Stimulated activated CD8-positive, alpha-beta memory T cell treated with anti-CD3 and anti-CD28 coated beads, Interleukin-7, amount 100 ng/mL, for 1 hour (primary cell): ENCODE measurements at places on chromosomes 2 and 18.

- DNase-seq = no peak
These were observed at the start of gene LIMS2 for GRCh38 chr2:127675331-127676261. Gene LIMS2, minus strand, starts transcription at chr2:127675530. Its CDS starts 506 bp downstream, at chr2:127675024.

DNA sequence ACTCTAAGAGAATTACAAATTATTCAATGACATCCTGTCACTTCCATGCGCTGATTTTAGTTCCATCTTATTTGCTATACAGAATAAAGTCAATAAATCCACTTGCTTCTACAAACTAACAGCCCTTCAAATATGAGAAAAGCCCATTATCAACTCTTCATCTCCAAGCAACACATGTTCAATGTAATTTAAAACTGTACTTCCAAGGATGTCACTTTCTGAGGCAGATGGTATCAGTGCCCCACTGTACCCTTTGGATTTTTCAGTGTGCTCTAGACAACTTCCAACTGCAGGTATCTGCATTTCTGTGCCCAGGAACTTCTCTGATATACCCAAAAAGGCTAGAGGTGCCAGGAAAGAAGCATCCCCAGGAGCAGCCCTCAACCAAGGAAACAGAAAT lies 87.6 kb downstream of the SMAD2 start:
- no peak for DNase-seq

- DNase-seq = no peak
These were observed 12.9 kb upstream of the RPL37A start for GRCh38 chr2:216485745-216486144.

DNA sequence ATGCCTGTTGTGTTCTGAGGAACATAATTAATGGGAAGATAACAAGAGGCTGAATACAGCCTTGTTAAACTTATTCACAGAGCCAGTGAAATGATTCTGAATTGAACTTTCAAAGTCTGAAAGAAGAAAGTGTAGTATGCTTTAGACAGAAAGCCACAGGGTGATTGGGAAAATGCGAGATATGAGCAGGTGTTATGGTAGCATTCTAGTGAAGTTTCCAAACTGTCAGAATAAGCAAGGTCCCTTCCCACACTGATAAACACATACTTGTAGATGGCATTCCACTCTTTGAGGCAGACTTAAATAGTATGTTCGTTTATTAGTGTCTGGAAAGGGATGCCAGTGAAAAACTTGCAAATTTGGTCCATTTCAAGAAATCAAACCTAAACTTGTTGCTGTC lies 70.5 kb upstream of the ITPRID2 start:
- DNase-seq = no peak

DNA sequence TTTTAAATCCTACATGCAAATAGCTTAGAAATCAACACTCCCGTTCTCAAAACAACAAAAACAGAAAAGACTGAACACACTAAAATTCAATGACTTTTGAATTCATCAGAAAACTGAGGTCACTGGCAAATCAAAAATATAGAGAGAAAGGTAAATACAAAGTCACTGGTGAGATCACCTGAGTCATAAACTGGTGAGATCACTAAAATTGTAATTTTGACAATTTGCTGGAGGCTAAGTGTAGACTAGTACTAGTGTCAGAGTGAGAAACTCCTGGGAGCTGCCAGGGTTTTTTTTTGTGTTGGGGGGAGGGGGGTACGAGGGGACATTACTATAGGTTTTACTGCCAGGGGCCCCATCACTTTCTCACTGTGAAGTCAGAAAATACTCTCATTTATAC lies 1876.0 kb upstream of the CELF4 start:
- no peak for DNase-seq

GRCh38 chr2:13550285-13551231 lies 833.8 kb downstream of the TRIB2 start:
- DNase-seq = no peak

DNA sequence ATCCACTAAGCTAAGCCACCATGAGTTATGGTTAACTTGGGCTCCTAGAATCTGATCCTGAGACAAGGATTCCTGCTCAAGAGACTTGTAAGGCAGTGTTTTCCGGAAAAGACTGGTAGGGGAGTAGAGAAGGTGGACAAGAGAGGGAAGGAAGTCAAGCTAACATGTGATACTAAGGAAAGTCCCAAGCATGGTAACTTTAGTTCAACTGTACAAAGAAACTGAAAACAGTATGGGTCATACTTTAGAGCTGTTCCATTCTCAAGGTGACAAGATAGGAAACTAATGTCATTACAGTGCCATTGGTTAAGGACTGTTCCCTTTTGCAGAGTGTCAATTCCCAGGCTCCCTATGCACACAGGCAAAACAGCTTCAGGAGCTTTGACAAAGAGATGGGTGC lies 5.8 kb downstream of the MYO5B start:
- no peak for DNase-seq

GRCh38 chr2:148971547-148971946 lies 67.0 kb upstream of the LYPD6B start:
- DNase-seq = no peak

- DNase-seq = no peak
These were observed 17.1 kb downstream of the MXD1 start for GRCh38 chr2:69931832-69932595.

- DNase-seq = no peak
These were observed 219.0 kb downstream of the MYO3B start for GRCh38 chr2:170396799-170397459.

DNA sequence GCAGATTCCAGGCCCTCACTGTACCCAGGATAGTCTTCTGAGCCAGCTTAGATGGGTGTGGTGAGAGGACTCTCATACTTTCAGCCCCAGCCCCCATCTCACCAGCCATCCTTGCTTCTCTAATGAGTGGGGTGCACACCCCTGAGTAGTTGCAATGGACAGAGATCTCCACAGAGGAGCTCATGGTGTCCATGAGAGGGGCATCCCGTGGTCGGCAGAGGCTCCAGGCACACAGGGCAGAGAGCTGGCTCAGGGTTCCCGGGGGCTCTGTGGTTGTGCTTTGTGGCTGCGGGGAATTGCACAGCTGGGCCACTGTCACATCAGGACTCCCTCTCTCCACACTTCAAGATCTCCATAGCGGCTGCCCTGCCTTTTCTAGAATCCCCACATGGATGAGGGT lies 226.0 kb upstream of the PXDN start:
- no peak for DNase-seq

GRCh38 chr2:44291281-44292248 lies 16.3 kb downstream of the SLC3A1 start:
- no peak for DNase-seq

DNA sequence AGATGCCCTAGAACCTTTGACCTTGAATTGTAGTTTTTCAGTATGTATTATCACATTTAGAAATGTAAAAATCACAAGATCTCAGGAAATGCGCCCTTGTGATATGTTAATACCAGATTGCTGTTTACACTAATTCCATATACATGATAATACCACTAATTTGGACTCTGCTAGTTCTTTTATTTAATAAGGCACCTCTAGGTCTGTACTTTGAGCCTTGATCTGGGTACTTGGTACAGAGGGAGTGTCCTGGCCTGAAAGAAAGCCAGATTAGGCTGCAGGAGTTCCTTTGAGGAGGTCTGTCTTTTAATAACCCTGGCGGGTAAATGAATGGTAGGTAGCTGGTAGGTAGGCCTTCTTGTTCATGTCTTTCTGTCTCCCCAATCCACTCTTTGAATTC lies 26.3 kb downstream of the PLEKHA3 start:
- no peak for DNase-seq

GRCh38 chr2:237083026-237083425 lies 2.7 kb upstream of the COPS8 start:
- DNase-seq = no peak

DNA sequence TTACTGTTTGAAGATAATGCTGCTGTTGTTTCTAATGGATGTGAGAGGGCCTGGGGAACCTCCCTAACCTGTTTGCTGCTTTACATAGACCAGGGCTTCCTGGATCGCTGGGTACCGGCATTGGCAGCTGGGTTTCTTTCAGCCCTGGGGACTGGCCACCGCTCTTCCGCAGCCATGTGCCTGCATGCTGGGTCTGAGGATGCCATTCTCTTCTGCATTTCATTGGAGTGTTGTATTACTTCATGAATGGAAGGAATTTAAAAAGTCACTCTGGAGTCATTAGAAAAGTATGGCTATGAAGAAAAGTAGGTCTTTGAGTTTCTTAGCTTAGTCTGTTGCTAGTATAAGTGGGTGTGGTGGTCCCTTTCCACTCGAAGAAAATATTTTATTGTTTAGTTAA lies 107.3 kb upstream of the MGAT5 start:
- no peak for DNase-seq

- DNase-seq = no peak
These were observed 265.4 kb downstream of the AFF3 start for GRCh38 chr2:99876956-99877355.

DNA sequence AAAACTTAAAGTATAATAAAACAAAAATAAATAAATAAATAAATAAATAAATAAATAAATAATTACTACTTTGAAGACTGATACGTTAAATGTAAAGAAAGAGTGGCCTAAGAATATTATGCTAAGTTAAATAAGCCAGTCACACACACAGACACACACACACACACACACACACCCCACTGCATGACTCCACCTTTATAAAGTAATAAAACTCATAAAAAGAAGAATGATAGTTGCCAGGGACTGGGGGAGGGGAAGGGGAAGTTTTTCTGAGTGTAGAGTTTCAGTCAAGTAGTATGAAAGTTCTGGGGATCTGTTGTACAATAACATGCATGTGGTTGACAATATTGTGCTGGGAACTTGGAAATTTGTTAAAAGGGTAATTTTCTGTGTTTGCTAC lies 1237.5 kb upstream of the GYPC start:
- DNase-seq = no peak

- no peak for DNase-seq
These were observed 54.1 kb upstream of the EPB41L5 start for GRCh38 chr2:119958670-119959268.

- DNase-seq = no peak
These were observed 37.6 kb downstream of the CENPO start for GRCh38 chr2:24830786-24831185.

GRCh38 chr2:29782549-29783458 lies 138.6 kb downstream of the ALK start:
- no peak for DNase-seq

DNA sequence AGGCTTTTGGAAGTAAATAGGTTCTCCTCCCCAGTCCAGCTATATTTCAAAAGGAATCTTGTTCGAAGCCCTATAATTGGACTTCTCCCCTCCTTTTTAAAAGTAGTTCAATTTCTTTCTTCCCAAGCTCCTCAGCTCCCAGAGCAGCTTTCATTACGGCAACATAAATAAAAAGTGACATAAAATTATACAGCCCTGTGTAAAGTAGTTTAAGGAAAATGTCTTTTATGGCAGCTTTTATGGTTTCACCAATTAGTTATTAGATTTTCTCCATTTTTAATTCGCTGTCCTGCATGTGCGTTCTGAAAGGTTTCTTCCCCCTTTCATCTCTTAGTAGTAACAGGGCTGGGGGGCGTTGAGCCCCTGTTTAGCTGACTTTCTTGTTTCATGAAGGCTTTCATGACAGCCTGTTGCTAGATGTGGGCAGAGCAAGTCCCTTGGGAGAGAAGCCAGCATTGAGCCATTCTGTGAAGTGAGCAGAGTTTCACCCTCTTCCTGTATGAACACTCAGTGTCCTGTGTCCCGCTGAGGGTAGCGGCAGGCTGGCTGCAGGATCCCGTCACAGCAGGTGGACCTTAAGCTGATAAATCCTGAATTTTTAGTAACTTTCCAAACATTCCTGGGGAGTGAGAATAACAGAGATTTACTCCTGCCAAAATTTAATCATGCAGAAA lies 229.7 kb upstream of the SPRED2 start:
- DNase-seq = no peak

DNA sequence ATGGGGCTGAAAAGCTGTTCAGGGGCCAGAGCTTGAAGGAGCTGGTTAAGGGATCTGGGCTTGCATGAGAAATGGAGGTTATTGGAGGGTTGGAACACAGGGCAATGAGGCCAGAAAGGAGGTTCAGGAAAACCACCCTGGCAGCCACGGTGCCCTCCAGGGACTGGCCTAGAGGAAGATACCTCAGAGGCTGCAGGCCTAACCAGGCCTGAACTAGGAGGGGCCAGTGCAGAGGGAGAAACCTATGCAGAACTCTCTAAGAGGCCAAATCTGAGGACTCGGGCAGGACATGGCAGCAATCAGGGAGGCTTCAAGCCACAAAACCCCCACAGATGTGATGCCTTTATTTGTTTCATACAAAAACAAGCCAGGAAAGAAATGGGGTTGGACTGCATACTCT lies 66.8 kb downstream of the BIN1 start:
- no peak for DNase-seq

- DNase-seq = no peak
These were observed 1348.7 kb upstream of the NXPH2 start for GRCh38 chr2:140128909-140129308.

DNA sequence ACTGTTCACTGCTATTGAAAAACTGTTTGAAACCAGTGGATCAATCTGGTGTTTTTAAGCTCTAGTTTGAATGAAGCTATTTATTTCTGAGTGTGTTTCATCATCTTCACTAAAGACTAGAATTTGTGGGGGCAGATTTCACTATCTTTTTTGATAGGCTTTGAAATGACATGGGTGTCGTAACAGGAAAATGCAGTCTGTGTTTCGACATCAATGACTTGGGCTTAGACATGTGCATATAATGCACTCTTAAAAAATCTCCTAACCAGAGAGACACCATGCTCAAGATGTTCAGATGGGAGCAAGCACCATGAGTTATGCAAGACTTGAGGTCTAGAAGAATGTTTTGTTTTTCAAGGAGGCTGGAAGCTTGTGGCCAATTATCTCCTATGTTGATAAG lies 221.6 kb downstream of the GPD2 start:
- DNase-seq = no peak

- no peak for DNase-seq
These were observed 1.3 kb downstream of the TWIST2 start for GRCh38 chr2:238848976-238849853.

GRCh38 chr2:191204433-191204832 lies 40.8 kb upstream of the MYO1B start:
- no peak for DNase-seq

DNA sequence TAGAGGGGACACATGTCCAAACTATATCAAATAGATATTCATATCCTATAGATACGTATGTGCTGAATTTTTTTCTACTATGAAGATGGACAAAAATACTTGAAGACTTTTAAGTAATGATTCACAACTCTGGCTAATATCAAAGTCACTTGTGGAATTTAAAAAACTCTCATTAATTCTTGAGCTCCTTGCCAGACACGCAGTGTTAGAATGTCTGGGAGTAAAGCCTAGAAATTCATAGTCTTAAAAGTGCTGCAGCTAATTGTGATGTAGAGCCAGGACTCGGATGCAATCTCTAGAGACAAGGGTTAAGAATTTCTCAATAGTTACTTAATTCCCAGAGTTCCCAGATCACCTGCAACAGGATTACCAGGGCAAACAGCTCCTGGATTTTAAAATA lies 107.4 kb downstream of the ARL6IP6 start:
- DNase-seq = no peak

- DNase-seq = no peak
These were observed 153.8 kb downstream of the COL6A3 start for GRCh38 chr2:237260039-237260620.

- DNase-seq = no peak
These were observed 466.1 kb upstream of the HS6ST1 start for GRCh38 chr2:128784626-128785306.

- no peak for DNase-seq
These were observed 852.1 kb downstream of the CPS1 start for GRCh38 chr2:211408483-211408891.
